Fibroblast of skin of abdomen (primary cell): ENCODE measurements at places on chromosomes 13 and 19.

GRCh38 chr19:34278783-34279182 lies 24.4 kb downstream of the GARRE1 start:
- no peak for DNase-seq

GRCh38 chr13:113433391-113433916 lies 19.8 kb downstream of the ADPRHL1 start:
- DNase-seq, result no peak

DNA sequence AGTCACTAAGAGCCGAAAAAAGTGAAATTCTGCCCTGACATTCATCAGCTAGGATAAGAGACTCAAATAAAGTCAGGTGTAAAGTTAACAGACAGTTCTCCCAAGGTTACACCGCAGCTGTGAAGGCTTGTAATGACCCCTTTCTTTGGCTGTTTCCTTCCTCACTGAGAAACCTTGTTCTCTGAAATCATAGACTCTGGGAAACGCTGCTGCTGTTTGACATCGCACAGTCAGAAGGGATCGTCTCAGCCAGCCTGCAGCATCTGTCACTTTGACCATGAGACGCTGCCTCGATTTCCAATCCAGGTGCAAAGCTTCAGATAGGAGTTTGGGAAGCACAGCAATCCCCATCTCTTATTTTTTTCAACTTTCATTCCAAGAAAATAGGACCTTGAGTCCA lies 678 bp downstream of the BCAT2 start:
- DNase-seq, result no peak

DNA sequence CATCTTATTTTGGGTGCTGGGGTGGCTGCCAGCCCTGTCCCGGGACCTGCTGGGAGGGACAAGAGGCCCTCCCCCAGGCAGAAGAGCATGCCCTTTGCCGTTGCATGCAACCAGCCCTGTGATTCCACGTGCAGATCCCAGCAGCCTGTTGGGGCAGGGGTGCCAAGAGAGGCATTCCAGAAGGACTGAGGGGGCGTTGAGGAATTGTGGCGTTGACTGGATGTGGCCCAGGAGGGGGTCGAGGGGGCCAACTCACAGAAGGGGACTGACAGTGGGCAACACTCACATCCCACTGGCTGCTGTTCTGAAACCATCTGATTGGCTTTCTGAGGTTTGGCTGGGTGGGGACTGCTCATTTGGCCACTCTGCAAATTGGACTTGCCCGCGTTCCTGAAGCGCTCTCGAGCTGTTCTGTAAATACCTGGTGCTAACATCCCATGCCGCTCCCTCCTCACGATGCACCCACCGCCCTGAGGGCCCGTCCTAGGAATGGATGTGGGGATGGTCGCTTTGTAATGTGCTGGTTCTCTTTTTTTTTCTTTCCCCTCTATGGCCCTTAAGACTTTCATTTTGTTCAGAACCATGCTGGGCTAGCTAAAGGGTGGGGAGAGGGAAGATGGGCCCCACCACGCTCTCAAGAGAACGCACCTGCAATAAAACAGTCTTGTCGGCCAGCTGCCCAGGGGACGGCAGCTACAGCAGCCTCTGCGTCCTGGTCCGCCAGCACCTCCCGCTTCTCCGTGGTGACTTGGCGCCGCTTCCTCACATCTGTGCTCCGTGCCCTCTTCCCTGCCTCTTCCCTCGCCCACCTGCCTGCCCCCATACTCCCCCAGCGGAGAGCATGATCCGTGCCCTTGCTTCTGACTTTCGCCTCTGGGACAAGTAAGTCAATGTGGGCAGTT lies 8.6 kb downstream of the CALM3 start:
- DNase-seq, result no peak

GRCh38 chr19:5026706-5027273 lies 57.9 kb downstream of the KDM4B start:
- no peak for DNase-seq

GRCh38 chr13:89910166-89910565 lies 1437.3 kb upstream of the MIR17HG start:
- DNase-seq, result no peak
